ENCODE measurements at places on chromosomes 12 and 14.

DNA sequence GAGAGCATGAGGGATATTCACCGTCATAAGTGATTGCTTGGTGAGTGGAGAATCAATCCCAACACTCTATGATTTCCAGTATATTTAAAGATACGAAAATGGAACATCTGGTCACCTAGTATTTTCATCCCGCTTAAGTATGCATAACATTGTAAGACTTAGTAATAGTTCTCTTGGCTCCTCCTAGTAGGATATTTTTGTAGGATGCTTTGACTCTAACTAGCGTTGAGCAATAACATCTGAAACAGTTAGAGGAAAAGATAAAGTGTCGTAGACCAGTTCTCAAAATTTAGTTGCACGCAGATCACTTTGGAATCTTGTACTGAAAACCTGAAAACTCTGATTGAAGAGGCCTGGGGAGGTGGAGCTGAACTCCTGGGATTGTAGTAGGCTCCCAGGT is 7.6 kb downstream of the SAMD4A start:
- no peak for DNase-seq

GRCh38 chr12:20183563-20183962 is 184.8 kb upstream of the PDE3A start:
- no peak for DNase-seq

- no peak for DNase-seq
Observed at GRCh38 chr12:58980768-58981167, 60.5 kb upstream of the LRIG3 start.

GRCh38 chr12:27400856-27401354 is 45.6 kb upstream of the SMCO2 start:
- DNase-seq: no peak

DNA sequence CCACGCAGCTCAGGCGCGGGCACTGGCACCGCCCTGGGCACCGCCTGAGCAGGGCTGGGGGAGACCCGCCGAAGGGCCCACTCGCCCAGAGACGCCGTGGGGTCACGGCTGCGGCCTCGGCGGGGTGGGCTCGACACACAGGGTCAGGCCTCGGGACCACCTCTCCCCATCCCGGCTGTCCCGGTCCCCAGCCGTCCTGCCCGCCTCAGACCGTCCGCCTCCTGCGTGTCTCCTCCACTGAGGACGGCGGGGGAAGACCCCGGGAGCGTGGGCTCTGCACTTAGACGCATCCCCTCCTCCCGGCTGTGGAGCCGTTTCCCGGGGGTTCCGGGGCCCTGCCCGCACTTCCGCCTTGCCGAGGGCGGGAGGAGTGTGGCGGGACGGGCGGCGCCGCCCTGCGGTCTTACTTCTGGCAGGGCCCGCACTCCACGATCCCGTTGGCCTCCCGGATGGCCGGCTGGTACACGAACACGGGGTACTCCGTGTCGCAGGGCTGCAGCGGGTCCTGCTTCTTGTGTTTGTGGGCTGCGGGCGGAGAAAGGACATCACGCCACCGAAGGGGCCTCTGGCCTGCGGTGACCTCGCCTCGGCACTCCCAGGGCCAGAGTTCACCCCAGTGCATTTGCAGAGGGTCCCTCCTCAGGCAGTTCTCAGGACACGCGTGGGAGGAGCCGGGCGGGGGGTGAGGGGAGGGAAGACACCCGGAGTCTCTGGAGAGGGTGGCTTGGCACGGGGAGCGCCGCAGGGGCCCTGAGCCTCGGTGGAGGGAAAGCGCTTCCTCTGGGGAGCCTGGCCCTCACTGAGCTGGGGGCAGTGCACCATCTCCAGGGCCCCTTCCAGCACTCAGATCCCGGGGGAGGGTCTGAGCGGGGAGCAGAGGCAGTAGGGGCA is 23.1 kb upstream of the LRTM2 start:
- peak; percentile 56 for DNase-seq
